ENCODE measurements at places on chromosomes 12 and 14. TPM values are rescaled to one million over a fixed set of nuclear protein-coding genes. Genes with fewer than 3 reads are reported as not detected.

The CATSPERB gene
- total RNA-seq = 0.61 TPM

The GPR68 gene
- total RNA-seq = 4.1 TPM

GRCh38 chr14:76462330-76462729 lies 86.4 kb downstream of the ESRRB start:
- DNase-seq = no peak

- DNase-seq = no peak
These were observed 21.7 kb downstream of the AICDA start for GRCh38 chr12:8590842-8591545.

GRCh38 chr14:24481622-24482324 lies 26.3 kb downstream of the CMA1 start:
- DNase-seq = no peak

- no peak for DNase-seq
These were observed 3.3 kb downstream of the OR10AD1 start for GRCh38 chr12:48199774-48200221.

GRCh38 chr14:24438223-24439097 lies 4.1 kb downstream of the SDR39U1 start:
- no peak for DNase-seq

The KRT85 gene
- 0.15 TPM for total RNA-seq

The KRT4 gene
- 0.51 TPM for total RNA-seq

GRCh38 chr14:76919431-76920330 lies 93.5 kb downstream of the LRRC74A start:
- no peak for DNase-seq

DNA sequence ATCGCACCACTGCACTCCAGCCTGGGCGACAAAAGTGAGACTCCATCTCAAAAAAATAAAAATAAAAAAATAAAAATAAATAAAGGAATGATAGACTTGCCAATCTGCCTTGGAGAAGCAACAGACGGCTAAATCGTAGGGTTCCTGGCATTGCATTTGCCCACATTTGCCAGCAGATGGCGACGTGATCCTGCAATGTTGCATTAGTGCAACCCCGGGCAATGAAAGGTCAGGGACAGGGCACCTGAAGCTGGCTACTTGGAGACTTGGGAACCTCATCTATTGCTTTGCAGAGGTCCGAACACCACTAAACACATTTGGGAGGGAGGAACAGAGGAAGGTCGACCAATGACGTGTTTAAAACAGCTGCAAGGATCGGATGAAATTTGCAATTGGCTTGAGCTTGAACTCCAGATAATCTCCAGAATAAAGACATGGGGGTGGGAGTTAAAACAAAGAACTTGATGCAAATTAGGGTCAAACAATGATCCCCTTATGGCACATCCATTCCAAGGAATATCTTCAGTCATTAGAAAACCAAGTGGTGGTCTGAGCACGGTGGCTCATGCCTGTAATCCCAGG lies 34.6 kb downstream of the SPRING1 start:
- DNase-seq = peak; percentile 94

The PROX2 gene
- total RNA-seq = 0.10 TPM

All from lower leg skin (tissue), 4 donors.